Activated CD8-positive, alpha-beta memory T cell treated with anti-CD3 and anti-CD28 coated beads for 24 hours (primary cell): ENCODE measurements at places on chromosomes 11 and 22.

DNA sequence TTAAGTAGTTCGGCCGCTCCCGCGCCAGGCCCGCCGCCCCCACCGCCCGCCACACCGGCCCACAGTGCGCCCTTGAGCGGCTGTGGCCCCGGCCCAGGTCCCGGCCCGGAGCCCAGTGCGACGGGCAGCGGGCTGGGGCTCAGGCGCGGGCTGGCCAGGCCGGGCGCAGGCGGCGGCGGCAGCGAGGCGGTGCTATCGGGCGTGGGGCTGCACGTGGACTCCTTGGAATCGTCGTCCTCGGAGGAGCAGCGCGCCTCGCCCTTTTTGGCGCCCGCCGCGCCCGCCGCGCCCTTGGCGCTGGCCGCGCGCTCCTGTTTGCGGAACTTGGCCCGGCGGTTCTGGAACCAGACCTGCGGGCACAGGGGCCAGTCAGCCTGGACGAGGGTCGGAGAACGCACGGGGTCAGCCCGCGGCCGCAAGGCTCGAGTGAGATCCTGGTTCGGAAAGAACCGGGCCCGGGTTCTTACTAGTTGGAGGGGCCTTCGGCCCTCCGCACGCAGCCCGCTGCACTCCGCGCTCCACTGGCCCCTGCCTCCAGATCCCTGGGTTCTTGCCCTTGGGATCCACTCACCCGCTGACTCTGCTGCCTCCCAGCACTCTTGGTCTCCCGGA is 4.0 kb downstream of the PHOX2A start:
- DNase-seq = no peak

GRCh38 chr11:73334384-73335203 is 26.5 kb downstream of the ARHGEF17 start:
- DNase-seq = no peak

GRCh38 chr11:88604260-88604659 is 266.7 kb upstream of the CTSC start:
- DNase-seq = no peak

DNA sequence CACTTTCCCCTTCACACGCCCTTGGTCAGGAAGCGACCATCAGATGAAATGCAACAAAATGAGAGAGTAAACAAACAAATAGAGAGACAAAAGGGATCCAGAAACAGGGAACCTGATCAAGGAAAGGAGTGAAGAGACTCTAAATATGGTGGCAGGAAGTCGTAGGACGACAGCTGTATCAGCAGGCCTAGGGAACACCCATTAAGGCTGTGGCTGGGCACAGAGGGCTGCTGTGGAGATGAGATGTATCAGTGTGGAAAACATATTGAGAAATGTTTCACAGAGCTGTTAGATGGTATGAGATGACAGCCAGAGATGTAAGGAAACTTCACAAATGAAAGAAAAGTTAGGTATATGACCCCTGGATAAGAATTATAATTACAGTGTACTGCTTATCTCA is 155.8 kb upstream of the MTMR2 start:
- DNase-seq = no peak

GRCh38 chr11:73099512-73100266 is 42.4 kb downstream of the FCHSD2 start:
- DNase-seq = no peak

- DNase-seq = no peak
Observed at GRCh38 chr11:82105331-82105998, 628.2 kb downstream of the FAM181B start.

GRCh38 chr11:15233371-15234165 is 118.8 kb downstream of the INSC start:
- DNase-seq = no peak

DNA sequence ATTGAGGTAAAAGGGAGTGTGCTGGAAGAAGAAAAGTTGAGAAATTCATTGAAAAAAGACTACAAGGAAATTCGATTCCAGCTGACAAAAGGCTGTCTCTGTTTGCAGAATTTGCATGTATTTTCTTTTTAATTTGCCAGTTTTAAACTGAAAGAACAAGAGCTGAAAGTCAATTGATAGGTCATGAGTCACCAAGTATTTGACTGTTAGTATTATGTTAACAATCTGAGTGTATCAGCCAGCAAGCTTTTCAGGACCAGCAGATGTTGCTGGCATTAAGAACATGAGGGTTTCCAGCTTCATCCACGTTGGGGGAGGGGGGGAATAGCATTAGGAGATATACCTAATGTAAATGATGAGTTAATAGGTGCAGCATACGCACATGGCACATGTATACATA is 726.7 kb downstream of the METTL15 start:
- DNase-seq = no peak

- no peak for DNase-seq
Observed at GRCh38 chr11:6627762-6628241, 8.6 kb upstream of the TPP1 start.

DNA sequence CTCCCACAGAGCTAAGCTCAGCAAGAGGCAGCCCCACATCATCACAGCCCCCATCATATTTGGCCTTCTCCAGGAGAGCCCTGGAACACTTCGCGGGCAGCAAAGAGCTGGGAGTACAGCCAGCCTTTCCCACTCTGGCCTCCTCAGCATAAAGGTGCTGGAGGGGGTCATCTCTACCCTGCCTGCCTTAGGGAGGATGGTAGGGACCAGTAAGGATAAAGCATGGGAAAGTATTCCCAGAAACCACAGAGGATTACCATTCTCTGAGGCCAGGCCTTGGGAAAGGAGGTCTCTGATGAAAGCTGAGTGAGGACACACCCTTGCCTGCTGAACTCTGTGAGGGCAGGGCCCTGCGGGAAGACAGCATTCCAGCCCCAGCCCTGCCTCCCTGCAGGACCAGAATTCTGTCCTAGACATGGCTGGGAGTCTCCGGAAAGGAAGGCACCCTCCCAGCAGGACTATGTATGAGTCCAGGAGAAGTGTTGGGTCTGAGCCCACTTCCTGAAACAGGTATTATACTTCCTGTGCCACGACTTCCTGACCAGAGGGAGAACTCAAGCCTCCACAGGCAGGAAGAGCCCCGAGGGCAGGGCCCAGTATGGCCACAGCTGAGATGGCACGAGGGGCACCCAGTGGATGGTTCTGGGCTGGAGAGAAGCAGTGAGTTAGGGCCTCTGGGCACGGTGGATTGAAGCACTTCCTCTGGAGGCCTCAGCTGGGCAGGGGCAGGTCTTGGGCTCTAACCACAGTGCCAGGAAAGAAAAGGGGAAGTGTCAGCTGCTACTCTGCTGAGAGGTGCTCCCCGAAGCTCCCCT is 12.9 kb upstream of the CASTOR1 start:
- no peak for DNase-seq

DNA sequence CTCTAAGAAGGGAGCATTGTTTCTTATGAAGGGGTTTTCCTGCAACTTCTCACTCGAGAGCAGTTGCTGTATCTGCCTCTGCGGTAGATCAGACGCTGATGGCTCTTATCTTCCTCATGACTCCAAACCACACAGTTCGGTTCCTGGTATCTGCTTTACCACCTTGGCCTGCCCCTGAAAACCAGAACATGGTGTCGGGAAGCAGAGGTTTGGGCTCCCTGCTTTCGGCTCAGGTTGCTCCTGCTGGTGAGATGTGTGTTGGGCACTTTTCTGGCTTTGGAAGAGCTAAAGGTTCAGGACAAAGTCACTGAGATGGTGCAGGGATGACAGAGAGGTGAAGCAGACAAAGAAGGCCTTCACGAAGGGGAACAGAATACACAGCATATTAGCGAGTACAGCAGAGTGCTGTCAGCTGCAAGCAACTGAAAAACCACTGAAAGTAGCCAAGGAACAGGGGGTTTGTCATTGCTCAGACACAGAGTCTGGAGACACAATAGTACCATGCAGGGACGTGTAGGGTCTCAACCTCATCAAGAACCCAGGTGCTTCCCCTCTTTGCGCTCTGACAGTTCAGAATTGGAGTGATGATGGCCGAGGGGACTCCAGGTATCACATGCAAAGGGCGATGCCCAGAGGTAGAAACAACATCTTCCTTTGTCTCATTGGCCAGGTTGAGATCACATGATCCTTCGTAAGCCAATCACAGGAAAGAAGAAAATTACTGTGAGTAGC is 11.9 kb upstream of the CSF2RB start:
- no peak for DNase-seq

DNA sequence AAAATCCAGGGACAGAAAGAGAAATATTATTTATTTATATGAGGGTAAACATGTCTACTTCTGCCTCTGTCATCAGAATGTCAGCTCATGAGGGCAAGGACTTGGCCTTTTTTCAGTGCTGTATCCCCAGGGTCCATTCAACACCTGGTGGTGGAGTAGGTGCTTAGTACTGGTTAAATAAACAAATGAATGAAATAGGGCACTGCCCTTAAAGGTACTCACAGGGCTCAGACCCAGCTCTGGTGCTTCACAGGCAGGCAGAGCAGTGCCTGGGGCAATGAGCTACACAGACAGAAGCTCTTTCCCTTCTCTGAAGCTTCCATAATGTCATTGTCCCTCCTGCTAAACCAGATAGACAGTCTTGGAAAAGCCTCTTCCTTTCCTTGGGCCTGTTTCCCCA is 30.9 kb downstream of the P4HA3 start:
- no peak for DNase-seq

DNA sequence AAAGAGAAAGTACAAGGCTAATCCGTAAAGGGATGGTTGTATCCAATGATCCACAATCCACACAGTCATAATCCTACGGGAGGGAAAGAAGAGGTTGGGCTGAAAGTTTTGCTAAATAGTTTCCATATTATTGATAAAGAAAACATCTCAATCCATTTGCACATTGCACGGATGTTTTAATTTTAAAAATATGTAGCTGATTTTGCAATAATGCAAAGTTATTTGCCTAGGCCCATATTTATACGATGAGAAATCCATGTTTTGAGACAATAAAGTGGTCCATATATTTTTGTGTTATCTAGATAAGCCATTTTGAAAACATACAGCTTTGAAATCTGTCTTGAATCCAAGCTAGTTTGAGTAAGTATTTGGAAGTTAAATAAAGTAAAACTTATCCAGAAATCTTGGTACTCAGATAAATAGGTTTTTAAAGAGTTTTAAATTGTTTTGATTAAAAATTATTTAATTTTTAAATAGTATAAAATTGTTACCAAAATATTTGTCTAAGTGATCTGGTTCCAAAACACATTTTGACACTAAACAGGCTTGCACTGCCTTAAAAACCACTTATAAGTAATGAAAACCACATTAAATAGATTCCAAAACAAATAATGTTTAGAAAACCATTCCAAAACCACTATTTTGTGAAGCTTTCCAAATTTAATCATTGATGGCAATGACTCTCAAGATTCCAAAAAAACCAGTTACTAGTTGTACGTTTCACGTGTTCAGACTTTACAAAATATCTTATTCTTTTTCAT is 38.2 kb upstream of the PAMR1 start:
- no peak for DNase-seq

DNA sequence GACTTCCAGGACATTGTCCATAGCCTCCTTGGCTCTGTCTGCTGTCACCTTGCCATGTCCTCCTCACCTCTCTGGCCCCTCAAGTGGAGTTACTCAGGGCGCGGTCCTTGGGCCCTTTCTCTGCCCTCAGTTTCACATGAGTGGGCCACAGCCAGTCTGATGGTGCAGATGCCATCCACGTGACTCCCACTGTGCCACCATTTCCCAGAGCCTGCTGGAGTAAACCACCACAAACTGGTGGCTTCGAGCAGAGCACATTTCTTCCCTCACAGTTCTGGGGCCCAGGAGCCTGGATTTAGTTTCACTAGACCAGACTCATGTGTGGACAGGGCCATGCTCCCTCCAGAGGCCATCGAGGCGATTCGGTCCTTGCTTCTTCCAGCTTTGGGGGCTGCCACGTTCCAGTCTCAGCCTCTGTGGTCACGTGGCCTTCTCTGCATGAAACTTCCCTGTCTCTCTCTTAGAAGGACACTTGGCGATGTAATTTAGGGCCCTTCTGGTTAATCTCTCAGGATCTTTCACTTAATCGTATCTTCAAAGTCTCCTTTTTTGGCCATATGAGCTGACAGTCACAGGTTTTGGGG is 14.6 kb downstream of the SMARCB1 start:
- DNase-seq = no peak

GRCh38 chr22:42655693-42656092 is 6.5 kb upstream of the CYB5R3 start:
- no peak for DNase-seq

DNA sequence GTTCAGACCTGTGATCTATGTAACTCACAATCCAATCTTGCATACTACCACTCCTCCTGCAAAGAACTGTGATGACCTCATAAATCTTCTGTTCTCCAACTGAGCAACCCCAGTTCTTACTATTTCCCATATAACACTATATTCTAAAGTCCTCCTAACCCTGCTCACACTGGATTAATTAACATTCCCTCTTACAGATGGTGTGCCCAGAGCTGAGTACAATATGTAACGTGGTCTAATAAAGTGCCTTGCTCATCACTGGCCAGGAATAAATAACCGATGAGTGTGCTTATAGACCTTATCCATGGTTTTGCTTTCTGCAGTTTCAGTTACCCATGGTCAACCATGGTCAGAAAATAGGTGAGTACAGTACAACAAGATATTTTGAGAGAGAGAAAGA is 28.6 kb downstream of the PRCP start:
- no peak for DNase-seq

- DNase-seq = no peak
Observed at GRCh38 chr11:11247086-11247485, 106.0 kb downstream of the CSNK2A3 start.

DNA sequence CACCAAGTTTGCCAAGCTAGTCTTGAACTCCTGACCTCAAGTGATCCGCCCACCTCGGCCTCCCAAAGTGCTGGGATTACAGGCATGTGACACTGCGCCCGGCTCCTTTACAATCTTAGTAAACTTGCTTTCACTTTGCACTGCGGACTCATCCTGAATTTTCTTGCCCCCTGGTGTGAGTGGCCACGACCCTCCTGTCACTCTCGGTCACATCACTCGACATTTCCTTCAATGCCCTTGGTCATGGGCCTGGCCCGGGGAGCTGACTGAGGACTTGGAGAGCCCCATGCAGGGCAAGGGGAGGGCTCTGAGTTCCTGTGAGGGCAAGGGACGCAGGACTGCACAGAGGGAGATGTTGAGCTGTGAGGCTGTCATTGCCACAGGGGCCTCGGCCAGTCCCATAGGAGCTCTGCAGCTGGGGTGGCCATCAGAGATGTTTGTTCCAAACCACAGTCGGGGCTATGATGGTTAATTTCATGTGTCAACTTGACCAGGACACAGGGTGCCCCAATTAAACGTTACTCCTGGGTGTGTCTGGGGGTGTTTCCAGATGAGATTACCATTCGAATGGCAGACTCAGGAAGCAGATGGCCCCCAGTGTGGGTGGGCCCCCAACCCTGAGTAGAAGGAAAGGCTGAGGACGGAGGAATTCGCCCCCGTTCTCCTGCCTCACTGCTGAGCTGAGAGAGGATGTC is 21.2 kb downstream of the A4GALT start:
- no peak for DNase-seq
